ENCODE measurements at places on chromosomes 12 and 14.

GRCh38 chr12:52942066-52942900 lies 6.6 kb upstream of the KRT18 start:
- no peak for DNase-seq

DNA sequence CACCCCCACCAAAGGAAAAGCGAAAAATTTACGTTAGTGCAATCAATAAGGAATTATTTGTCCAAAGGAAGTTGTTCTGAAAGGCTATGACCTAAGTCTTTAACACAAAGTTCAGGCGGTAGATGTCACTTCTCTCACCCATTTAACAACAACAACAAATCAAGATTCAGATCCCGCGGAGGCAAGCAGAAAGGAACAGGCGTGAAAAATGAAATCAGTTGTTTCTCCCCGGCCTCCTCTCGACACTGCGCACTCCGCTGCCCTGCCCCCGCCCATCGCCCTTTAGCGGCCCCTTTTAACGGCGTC lies 1.4 kb downstream of the DENND5B start:
- no peak for DNase-seq

DNA sequence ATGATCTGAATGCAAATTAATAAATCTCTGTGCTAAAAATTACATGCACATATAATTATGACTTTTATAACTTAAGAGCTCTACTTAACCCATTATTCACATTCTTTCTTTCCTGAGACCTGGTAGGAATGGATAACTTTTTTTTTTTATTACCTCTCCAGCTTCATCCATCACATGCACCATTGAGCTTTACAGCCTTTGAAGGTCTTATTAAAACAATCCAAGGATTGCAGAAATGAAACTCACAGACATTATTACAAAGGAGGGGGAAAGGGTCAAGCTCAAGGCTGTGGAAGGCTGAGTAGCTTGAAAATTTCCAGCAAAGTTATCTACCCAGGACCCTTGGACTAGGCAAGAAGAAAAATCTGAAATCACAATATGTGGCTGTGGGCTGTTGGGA lies 202.5 kb upstream of the GRIP1 start:
- no peak for DNase-seq

DNA sequence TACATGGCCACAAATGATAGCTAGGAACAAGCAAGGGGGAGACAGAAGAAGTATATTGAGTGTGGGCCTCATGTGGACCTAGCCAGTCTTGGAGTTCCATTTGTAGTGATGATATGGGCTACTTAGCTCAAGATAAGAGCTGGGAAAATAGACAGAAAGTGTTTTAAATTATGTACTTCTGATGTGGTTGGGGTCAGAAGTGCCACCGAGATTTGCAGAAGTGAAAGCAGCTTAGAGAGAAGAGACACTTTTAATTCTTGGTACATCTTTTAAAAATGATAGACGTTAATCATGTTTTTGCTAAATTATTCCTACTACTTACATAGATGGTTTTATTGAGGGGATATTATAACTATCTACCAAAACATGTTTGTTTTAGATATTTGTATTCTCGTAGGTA lies 198.3 kb upstream of the PDZRN4 start:
- no peak for DNase-seq

- DNase-seq, result no peak
Observed at GRCh38 chr14:24115422-24116127, 826 bp upstream of the NRL start.

GRCh38 chr14:74905595-74906142 lies 17.4 kb downstream of the RPS6KL1 start:
- DNase-seq, result no peak

DNA sequence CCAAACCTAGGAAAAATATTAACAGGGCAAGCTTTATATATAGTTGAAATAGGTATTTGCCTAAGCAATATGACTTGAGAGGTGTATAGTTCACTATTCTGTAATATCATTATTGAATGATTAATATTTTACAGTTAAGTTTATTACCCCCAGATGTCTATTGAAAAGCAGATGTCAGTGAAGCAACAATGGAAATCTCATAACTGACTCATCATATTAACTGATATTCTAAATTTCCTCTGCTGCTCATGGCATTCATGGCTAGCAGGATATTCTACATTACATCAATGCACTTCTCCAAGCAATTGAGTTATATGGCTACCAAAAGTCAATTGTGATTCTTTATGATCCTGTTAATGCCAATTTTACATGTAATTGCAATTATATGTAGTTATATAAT lies 9.7 kb upstream of the MAGOHB start:
- DNase-seq, result no peak

DNA sequence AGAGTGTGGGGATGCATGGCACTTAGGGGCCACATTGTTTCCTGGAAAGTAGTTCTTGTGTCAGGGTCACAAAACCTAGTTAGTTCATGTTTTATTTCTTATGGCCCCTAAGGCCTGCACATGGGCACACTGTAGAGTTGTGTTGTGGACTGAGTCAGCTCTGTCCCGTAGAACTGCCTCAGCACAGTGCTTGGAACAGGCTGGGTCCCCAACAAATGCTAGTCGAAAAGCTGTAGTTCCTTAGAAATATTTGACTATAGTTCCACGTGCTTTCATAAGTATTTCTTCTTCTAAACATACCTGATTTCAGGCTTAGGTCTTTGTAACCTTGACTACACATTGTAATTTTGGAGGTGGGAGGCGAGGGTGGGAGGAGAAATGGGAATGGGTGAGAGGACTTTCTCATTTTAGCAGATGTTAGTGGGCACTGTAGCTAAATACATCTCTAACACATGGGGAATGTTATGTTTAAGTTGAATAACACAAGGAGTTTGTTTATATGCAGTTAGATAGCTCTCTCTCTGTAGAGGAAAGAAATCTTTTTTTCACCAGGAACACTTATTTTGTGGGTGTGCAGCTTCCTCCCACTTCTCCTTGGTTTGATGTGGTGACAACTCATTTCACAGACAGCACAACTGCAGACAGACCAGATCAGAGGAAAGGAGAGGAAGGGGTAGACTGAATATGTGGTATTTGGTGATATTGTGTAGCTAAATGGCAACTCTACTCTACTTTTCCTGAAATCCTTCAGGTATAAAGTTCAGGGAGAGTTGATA lies 39.5 kb upstream of the DACT1 start:
- no peak for DNase-seq

- no peak for DNase-seq
Observed at GRCh38 chr14:75088153-75088552, 18.7 kb downstream of the ZC2HC1C start.

- DNase-seq, result no peak
Observed at GRCh38 chr14:105939810-105940508, 413.6 kb downstream of the TMEM121 start.

GRCh38 chr12:84572196-84572595 lies 340.4 kb downstream of the SLC6A15 start:
- no peak for DNase-seq

GRCh38 chr12:76945867-76946266 lies 67.0 kb upstream of the CSRP2 start:
- DNase-seq, result no peak

GRCh38 chr12:48486679-48487078 lies 4.4 kb downstream of the C12orf54 start:
- no peak for DNase-seq

DNA sequence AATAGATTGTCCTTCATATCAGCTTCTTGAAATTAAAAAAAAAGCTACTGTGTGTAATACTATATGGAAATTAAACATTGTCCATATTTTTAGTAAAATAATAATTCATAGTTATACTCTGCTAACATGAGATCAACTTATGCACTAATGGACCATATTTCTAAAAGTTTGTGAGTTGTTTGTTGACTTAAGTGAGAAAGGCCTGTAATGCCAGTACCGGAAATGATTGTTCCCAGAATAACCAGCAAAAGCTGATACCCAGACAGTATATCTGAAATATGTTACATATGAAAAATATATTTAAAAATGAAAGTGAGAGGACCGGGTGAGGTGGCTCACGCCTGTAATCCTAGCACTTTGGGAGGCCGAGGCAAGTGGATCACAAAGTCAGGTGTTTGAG lies 35.9 kb downstream of the WNK1 start:
- DNase-seq, result no peak

GRCh38 chr12:67388331-67389138 lies 119.4 kb downstream of the CAND1 start:
- no peak for DNase-seq

- DNase-seq, result no peak
Observed at GRCh38 chr12:32252199-32253073, 145.8 kb downstream of the BICD1 start.

- peak; percentile 51 for DNase-seq
Observed at GRCh38 chr14:20530771-20531571, 25.6 kb downstream of the RNASE10 start.

GRCh38 chr14:106436310-106436905 lies 910.0 kb downstream of the TMEM121 start:
- DNase-seq, result no peak

DNA sequence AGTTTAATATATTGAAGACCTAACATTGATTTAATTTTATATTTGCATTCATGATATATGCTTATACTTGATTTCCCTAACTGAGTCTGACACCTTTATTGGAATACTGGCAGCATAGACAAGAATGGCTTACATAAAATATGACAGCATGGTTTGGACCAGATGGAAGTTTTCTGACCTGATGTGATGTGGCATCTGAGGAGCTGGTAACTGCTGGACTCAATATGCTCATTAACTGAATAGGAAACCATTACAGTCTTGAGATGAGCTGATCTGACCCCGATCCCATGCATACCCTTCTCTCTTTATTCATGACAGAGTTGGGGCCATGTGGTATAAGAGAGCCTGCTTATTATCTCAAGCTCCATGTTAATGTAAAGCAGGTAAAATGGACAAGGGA lies 604.8 kb upstream of the SEL1L start:
- DNase-seq, result no peak

- no peak for DNase-seq
Observed at GRCh38 chr14:99872786-99873440, 79.7 kb downstream of the EML1 start.

GRCh38 chr14:78508023-78508422 lies 337.9 kb downstream of the NRXN3 start:
- DNase-seq, result no peak

DNA sequence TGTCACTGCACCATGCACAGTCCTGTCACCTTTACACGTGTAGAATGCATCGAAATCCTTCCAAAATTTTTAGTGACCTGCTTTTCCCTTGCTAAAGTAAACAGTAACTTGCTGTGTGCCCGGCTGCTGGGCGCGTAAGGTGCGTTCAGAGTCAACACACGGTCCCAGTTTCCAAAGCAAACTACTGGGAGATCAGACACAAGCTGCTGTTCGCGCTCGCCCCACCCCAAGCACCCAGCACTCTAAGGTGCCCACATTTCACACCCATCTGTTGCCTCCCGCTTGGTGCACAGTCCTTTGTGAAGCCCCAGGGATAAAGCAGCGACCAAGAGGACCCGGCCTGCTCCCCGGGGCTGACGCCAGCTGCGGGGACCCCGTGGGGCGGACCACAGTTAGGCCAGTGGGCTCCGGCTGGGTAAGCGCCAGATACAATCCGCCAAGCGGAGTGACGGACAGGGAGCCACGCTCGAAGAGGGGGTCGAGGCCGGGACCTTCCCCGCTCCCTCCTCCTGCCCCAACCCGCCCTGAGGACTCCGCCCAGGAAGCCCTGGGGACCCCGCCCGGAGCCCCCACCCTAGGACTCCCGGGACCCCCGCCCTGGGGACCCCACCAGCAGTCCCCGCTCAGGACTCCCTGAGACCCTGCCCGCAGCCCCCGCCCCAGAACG lies 633 bp downstream of the STX2 start:
- DNase-seq, result no peak

All from left renal cortex interstitium (tissue), 4 donors.